Eye (tissue), 1 donor: ENCODE measurements at places on chromosomes 12 and 14.
A peak's percentile ranks its signal among the peaks of the same experiment; 100 is the strongest.

DNA sequence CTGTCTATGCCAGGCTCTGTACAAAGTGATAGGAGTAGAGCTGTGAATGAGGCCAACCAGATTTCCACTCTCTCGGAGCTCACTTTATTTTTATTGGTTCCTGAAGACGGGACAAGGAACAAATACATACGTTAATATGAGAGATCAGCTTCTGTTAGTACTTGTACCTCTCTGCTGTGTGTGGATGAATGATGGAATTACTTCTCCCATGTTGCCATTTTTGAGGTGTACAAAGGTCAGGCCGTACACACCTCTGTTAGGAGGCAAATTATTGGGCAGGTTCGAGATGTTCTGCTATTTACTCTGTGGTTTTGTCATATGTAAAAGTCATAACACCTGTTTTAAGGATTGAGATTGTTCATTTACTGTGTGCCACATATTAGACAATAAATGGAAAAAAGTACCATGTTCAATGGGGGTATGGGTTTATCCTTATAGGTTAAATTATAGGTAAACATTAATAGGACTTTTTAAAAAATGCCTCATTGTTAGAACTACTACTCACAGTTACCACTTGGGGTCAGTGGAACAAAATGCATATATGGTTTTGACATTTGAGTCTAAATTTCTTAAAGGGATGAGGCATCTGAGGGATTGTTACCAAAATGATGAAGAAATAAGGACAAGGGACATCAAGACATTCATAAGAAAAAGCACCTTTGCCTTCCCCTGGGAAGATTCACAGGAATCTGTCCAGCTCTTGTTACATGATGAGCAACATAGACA lies 26.9 kb downstream of the WBP11 start:
- peak; percentile 10 for DNase-seq

DNA sequence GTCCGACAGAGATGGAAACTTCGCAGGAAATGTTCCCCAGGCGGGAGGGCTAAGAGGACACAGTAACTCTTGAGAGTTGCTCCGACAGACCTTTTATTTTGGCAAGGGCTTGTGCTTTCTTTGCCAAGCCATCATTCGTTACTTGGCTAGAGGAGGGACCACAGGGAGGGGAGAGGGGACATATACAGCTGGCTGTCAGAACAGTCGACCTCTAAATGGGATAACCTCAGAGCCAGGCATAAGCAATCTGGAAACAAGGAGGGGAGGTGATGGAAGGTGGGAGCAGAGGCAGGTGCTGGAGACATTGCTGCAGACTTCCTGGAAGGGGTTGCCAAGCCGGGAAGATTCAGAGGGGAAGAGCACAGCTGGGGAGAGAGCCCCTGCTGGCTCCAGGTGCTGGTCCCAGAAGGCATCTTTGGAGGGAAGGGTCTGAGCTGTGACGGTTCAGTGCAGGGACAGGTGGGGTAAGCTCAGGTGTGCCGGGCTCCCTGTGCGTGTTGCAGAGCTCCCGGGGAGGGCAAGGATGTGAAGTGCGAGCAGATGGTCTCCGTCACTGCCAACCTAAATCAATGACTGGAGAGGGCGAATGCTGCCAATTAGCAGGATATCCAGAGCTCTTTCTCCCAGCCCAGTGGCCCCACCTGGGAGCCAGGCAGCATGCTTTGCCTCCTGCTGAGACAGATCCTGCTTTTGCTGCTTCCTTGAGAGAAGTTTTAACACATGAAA lies 50.1 kb downstream of the CHST11 start:
- DNase-seq, result no peak

DNA sequence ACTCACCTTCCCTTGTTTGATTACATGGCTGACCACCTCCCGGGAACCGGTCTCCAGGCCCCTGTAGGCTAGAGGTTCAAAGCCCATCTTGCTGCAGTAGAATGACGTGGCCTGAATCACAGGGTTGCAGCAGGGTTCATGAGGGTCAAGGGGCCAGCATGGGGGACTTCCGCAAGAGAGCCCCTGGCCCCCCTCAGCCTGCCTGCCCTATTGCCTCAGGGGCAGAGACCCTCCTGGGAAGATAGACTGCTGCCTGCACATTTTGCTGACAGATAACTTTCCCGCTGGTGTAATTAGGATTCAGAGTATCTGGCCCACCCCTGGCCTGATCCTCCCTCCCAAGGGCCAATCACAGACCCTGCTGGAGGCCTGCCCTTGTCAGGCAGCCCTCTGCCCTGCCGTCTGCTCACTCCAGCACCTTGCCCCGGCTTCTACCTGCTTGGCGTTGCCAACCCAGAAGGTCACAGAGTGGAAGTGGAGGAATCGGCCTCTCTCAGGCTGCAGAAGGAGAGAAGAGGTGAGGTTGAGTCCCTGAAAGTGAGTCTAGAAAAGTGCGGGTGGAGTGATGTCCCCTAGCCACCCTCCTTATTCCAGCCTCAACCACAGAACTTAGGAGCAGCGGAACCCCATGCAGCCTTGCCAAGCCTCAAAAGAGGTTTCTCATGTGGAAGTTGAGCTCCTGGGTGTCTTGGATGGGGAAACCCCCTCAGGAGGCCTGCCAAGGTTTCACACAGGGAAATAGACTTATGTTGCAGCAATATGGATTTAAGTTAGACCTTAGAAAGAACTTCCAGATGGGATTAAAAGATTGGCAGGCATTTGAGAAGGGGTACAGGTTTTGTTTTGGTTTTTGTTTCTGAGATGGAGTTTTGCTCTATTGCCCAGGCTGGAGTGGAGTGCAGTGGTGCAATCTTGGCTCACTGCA lies 1.1 kb downstream of the HPD start:
- DNase-seq, result peak; percentile 53

DNA sequence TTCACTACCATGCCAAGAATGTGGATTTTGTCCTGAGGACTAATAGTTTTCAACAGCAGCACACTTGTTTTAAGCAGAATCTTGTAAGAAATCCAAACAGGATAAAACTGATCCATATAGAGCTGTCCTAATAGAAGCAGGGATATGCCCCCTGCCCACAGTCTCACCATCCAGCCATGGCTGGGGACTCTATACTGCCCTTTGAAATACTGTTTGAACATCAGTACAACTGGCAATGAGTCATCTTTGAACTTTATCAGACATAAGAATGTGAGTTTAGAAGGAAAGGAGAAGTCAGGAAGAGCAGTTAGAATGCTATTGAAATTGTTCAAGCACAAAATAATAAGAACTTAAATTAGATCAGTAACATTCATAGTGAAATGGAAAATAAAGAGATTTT lies 3.8 kb upstream of the C12orf42 start:
- no peak for DNase-seq
